ENCODE measurements at places on chromosomes 7 and 10.

DNA sequence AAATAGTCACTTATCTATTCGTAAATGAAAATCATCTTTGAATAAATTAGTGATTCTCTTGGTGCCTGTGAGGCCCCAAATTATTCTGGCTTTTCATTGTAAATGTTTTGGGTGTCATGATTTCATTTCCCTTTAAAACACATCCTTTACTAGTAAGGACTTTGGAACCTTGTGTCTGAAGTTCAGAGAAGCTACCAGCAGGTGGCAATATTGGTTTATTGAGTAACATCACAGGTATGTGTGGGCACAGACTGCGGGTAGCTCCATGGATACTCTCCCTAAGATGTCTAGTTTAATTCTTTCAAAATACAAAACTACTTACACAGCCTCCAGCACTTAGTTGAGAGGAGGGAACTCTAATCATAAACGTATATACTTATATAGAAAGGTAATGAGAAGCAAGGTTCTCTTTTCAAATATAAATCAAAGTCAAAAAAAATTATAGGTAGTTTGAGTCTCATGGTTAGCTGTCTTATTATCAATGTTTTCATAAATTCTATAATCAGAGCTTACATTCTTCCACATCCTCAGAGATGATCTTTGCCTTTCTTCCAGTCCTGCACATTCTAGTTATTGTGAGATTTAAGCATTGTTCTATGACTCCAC is 449.6 kb downstream of the GRM8 start:
- DNase-seq, result no peak

- no peak for DNase-seq
Measured at GRCh38 chr10:19772972-19773371, 43.3 kb upstream of the PLXDC2 start.

DNA sequence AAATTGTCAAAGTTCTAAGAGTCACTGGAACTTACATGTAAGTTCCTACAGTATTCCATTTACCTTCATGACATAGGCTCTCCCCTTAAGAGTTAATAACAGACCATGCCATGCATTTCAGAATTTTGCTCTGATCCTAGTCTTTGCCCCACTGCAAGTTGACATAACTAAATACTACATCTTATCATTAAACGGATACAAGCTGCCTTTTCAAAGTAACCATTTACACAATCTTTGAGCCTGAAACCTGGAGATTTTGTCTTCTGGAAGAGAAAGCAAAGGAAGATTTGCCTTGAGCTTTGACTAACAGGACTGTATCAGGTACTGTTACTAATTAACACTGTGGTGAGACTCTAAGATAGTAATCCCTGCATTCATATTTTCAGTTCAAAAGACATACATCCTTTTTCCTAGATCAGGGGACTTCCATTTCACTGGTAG is 9.3 kb upstream of the AKR1D1 start:
- no peak for DNase-seq

DNA sequence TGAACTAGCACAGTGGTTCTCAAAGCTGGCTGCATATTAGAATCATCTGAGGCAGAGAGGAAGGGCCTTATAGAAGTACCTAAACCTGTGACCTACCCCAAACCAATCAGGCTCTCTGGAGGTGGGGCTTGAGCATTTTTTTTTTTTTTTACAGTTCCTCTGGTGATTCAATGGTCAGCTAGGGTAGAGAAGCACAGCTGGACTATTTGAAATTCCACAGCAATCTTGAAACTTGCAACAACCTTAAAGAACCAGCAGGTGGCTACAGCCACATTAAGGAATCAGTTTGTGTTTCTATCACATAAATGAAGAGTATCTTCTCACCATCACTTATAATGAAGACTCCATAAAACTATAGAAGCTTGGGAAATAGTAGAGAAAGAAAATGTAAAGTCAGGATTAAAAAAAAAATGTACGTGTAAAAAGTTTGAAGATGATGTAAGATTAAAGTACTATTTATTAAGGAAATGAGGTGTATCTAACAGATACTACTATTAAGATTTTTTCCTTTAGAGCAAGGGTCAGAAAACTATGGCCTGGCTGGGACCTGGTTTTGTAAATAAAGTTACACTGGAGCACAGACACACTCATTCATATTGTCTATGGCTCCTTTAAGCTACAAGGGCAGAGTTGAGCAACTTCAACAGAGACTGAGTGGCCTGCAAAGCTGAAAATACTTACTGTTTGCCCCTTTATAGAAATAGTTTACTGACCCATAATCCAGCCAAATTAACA is 3.8 kb downstream of the RTKN2 start:
- DNase-seq, result no peak

GRCh38 chr7:130309986-130310385 is 17.0 kb downstream of the CPA4 start:
- DNase-seq, result no peak
